DMS 273 treated with DMSO at 0.1 percent for 48 hours (cell line): ENCODE measurements at places on chromosomes 1 and 21.

GRCh38 chr1:15834406-15835204, 12.9 kb upstream of the SPEN start:
- peak; percentile 91 for DNase-seq

DNA sequence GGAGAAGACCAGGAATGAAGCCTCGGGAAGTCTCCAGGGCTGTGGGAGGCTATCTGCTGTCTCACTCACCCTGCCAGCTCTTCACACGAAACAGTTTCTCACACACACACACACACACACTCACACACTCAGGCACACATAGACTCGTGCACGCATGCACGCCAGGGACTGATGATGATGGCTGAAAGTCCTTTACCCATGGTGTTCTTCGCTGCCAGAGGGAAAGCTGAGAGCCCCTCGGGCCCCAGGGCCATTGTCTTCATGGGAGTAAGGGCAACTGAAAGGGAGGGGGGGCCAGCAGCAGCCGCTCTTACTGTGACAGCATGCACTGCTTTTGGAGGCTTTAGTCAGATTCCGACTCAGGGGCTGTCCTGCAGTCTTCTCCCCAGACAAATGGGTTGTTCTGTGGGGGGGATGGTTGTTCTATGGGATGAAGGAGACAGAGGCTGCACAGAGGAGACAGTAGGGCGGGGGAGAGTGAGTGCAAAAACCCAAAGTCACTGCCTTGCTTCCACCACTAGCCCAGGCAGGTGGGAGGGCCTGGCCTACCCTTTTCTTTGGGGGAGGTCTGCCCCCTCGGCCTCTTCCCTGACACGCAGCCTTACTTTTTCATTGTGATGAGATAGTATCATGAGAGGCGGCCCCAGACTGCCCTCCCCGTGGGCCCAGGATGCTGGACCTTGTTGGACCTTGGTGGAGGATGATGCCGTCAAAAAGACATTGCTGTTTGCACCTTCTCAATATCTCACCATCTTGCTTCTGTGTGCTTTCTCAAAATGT, 29.0 kb downstream of the STUM start:
- no peak for DNase-seq

DNA sequence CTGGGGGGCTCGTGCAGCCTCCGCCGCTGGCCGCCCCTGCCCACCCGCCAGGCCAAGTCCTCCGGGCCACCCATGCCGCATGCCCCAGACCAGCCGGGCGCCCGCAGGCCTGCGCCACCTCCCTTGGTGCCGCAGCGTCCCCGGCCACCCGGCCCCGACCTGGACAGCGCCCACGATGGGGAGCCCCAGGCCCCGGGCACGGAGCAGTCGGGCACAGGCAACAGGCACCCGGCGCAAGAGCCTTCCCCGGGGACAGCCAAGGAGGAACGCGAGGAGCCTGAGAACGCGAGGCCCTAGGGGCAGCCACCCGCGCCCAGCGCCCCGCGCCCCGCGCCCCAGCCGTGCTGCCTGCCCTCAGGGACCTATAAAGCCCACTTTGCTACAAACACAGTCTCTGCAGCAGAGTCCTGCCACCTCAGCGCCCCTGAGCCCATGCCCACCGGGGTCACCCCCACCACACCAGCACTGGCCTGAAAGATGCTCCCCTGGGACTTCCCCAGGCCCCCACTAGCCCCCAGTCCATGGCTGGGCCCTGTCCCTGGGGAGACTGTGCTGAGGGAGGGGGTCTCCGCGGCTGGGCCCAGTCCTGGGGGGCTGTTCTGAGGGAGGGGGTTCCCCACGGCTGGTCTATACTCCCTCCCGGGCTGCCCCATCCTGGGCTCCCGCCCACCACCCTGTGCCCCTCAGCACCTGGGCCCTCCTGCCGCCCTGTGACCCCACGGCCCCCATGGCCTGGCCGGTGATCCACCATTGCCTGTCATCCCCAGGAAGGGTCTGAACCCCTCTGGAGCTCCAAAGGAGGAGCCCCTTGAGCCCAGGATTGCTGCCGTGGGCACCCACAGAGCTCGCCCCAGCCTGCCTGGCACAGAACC, 8.6 kb downstream of the TNFRSF18 start:
- no peak for DNase-seq

DNA sequence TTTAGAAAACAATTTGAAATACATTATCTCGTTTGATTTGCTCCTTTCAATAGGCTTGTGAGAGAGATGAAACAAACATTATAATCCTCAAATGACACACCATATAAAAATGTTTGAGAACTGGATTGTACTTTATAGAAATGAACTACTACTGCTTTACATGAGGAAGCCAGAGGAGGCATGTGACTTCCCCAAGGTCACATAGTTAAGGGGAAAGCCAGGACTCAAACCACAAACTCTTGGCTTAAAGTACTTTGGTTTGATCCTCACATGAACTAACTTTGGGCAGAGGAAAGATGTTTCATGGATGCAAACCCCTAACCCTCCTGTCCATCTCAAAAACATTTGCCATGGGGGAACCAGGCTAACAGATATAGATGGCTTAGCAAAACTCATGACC, 4.7 kb downstream of the ARHGEF11 start:
- no peak for DNase-seq

DNA sequence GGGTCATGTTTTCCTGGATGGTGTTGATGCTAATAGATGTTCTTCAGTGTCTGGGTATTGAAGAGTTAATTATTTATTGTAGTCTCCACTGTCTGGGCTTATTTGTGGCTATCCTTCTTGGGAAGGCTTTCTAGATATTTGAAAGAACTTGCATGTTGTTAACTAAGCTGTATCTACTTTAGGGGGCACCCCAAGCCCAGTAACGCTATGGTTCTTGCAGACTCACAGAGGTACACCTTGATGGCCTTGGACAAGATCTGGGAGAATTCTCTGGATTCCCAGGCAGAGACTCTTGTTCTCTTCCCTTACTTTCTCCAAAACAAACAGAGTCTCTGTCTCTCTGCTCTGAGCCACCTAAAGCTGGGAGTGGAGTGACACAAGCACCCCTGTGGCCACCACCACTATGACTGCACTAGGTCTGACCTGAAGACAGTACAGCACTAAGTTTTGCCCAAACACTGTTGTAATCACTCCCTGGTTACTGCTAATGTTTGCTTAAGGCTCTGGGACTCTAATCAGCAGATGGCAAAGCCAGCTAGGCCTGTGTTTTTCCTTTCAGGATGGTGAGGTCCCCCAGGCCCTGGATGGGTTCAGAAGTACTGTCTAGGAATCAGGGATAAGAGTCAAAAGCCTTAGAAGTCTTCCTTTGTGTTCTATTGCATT, 76.5 kb upstream of the C1orf21 start:
- no peak for DNase-seq

- no peak for DNase-seq
Measured at GRCh38 chr1:43977376-43978263, 1.4 kb upstream of the B4GALT2 start.

DNA sequence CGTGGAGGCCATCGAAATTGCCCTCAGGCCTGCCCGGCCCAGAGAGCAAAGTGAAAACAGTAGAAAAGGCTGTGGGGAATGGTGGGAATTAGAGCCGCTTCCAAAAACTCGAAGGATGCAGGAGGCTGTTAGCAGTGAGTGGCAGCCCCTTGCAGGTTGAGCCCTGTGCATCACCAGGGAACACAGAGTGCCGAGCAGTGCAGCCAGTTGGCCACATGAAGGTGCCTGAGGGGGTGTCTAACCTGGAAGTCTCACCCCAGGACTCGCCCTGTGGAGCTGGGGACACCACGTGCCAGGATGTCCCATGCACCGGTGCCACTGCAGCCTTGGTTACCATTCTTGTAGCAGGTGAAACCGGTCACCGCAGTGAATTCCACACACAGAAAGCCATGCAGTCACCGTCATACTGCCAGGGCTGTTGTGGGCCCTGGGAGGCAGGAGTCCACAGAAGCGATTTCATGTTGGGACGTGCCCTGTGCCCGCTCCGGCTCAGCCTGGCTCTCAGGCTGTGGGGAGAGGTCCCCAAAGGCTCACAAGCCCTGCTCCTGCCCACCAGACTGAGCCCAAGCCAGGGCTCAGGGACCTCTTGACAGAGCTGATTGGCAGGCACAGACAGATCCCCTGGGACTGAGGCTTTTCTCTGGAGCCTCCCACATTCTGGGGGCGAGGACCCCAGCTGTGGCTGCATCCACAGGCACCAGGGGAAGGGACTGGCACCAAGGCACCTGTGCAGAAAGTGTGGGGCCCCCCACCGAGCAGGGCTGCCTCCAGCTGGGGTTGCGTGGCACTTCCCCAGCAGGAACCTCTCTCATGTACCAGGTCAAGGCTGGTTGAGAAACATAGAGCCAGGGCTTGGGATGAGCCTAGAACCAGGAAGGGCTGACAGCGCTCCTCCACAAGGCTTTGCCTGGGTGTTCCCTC, 16.7 kb upstream of the ACTRT2 start:
- DNase-seq, result no peak

DNA sequence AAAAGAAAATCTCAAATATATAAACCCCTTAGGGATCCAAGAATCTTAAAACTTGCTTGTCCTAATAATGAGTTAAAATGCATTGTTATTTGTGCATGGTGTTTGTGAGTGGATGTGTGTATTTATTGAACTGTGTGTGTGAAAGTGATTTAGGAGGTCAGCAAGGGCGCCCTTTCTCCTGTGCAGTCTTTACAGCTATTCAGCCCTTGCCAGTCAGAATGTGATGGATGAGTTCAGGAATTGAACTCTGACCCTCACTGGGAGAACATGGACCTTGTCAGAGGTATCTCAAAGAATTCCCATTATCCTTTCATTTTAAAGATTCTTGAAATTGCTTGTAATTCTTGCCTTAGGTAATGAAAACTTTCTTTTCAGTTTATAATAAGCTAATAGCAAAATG, 493.0 kb upstream of the ADGRL4 start:
- DNase-seq, result no peak

- DNase-seq, result no peak
Measured at GRCh38 chr1:210527091-210527490, 198.4 kb downstream of the HHAT start.

DNA sequence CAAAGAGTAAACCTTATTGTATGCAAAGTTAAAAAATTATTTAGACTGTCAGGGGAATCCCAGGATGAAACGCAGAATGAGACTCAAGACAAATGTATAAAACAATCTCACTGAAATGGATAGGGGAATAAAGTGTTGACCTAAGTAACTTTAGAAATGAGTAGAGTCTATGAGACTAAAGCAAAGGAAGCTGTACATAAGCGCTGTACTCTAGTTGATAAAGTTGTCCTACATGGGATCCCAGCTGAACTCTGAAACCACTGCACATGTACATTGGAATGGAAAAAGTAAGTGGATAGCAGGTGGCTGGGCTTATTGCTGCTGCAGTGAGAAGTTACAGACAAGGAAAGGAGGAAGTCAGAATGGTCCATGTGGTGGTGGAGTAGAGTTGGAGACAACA, 18.7 kb downstream of the MMEL1 start:
- no peak for DNase-seq

GRCh38 chr1:89644119-89644814, 11.3 kb downstream of the LRRC8C start:
- DNase-seq, result no peak

GRCh38 chr1:11570821-11571380, 83.3 kb downstream of the FBXO2 start:
- DNase-seq, result no peak
